ENCODE measurements at places on chromosomes 1 and 21. TPM values are rescaled to one million over a fixed set of nuclear protein-coding genes. Genes with fewer than 3 reads are reported as not detected.

LRRC40 gene
- total RNA-seq = 19.9 TPM

S100A2 gene
- 2.4 TPM for total RNA-seq

TENT5C gene
- total RNA-seq = 2.5 TPM

PODN gene
- 35.1 TPM for total RNA-seq

FTCD gene
- total RNA-seq = 1.1 TPM

RASAL2 gene
- 21.6 TPM for total RNA-seq

DLGAP3 gene
- under 0.01 TPM for total RNA-seq

PRAMEF8 gene
- total RNA-seq = not detected

PAPPA2 gene
- 9.4 TPM for total RNA-seq

KRTAP20-2 gene
- total RNA-seq = not detected

MPL gene
- total RNA-seq = not detected

CFHR2 gene
- total RNA-seq = not detected

OR10J1 gene
- total RNA-seq = 0.25 TPM

DCDC2B gene
- 0.12 TPM for total RNA-seq

NPHS2 gene
- not detected for total RNA-seq

ELAPOR1 gene
- 0.50 TPM for total RNA-seq

KRTAP13-2 gene
- not detected for total RNA-seq

VHLL gene
- total RNA-seq = not detected

KRTAP6-2 gene
- not detected for total RNA-seq

S100A7A gene
- total RNA-seq = not detected

CFAP45 gene
- total RNA-seq = 1.1 TPM

ANKRD35 gene
- total RNA-seq = 2.5 TPM

FCRL2 gene
- not detected for total RNA-seq

CA6 gene
- total RNA-seq = not detected

ALPL gene
- total RNA-seq = 4.2 TPM

SH3BGR gene
- total RNA-seq = 1.00 TPM

PLPPR4 gene
- total RNA-seq = 0.25 TPM

TPTE gene
- total RNA-seq = not detected

PTTG1IP gene
- 248 TPM for total RNA-seq

HCRTR1 gene
- not detected for total RNA-seq

ILDR2 gene
- total RNA-seq = not detected

NOS1AP gene
- 0.44 TPM for total RNA-seq

OR14I1 gene
- not detected for total RNA-seq

ST6GALNAC3 gene
- 0.44 TPM for total RNA-seq

KCNJ15 gene
- total RNA-seq = 0.75 TPM

KCNQ4 gene
- not detected for total RNA-seq

SLC26A9 gene
- total RNA-seq = not detected

ARHGEF16 gene
- total RNA-seq = not detected

STRIP1 gene
- 55.3 TPM for total RNA-seq

RCSD1 gene
- not detected for total RNA-seq

CACNA1S gene
- total RNA-seq = not detected
